ENCODE measurements at places on chromosomes 3 and 15.
A peak's percentile ranks its signal among the peaks of the same experiment; 100 is the strongest.

- no peaks in the 10 kb centered on the region for H3K27me3 ChIP-seq
- no peak for DNase-seq
- no peaks in the 10 kb centered on the region for H3K36me3 ChIP-seq
Observed at GRCh38 chr3:150105025-150105424, 134.3 kb upstream of the PFN2 start.

- H3K27me3 ChIP-seq = no peaks in the 10 kb centered on the region
- no peaks in the 10 kb centered on the region for H3K36me3 ChIP-seq
- H3K4me1 ChIP-seq = peaks cover 5% of the 10 kb centered on the region
- peak overlapping the region; percentile 33 for H3K4me3 ChIP-seq
Observed at GRCh38 chr15:71400294-71400693, 285.0 kb downstream of the THSD4 start.

- no peaks in the 10 kb centered on the region for H3K27me3 ChIP-seq
- no peaks in the 10 kb centered on the region for H3K36me3 ChIP-seq
- H3K27ac ChIP-seq = no peak overlapping the region
- H3K4me3 ChIP-seq = no peak overlapping the region
Observed at GRCh38 chr3:81214631-81215030, 546.8 kb downstream of the GBE1 start.

DNA sequence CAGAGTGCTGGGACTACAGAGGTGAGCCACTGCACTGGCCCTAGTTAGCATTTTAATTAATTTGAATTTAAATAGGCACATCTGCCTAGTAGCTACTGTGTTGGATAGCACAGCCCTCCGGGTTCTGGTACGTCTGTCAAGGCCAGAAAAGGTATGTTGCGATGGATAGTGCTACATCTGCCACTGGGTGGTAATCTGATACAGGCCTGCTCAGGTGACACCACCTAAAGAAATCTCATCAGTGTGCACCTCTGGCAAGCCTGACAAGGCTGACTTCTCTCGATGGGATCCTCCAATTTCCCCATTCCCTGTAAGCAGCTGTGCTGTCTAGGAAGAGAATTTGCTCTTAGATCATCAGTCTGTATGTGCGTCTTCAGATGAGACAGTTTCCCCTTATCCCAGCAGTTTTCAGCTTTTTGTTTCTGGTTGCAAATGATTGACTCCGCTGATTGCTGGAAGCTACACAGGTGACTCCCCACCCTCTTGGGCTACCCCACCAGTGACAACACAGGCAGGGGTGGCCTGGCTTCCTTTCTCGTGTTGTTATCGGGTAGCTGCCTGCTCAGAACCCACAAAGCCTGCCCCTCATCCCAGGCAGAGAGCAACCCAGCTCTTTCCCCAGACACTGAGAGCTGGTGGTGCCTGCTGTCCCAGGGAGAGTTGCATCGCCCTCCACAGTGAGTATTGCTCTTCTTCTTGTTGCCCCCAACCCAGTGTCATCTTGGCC, at the start of gene CCR9:
TSS of gene CCR9 (plus strand) at position 565 of the 727 bp plus-strand sequence. CDS start 8,391 bp downstream, outside the sequence.
- no peak for DNase-seq
- no peaks in the 10 kb centered on the region for H3K27me3 ChIP-seq
- H3K4me1 ChIP-seq = no peaks in the 10 kb centered on the region
- H3K4me3 ChIP-seq = no peak within 1 kb of the TSS
- no peaks in the 10 kb centered on the region for H3K36me3 ChIP-seq
